Activated T-cell treated with anti-CD3 and anti-CD28 coated beads, Interleukin-2, amount 50 U/mL, for 1 hour (primary cell): ENCODE measurements at places on chromosomes 13 and 19.

DNA sequence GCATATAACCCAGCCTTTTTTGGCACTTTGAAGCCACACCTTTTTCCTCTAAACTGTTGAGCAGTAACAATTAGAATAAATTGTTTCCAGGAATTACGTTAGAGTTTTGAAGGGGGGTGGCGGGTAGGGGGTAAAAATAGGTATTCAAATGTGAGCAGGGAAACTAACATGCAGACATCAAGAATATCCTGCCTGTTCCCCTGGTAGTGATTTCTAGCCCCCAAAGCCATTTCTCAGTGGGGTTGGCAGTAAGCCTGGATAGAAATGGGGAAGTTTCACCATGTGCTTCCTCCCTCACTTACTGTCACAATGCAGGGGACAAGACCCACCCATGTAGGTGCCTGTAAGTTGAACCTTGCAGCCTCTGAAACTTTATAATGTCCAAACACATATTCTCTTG lies 3.8 kb downstream of the DOCK9 start:
- no peak for DNase-seq

DNA sequence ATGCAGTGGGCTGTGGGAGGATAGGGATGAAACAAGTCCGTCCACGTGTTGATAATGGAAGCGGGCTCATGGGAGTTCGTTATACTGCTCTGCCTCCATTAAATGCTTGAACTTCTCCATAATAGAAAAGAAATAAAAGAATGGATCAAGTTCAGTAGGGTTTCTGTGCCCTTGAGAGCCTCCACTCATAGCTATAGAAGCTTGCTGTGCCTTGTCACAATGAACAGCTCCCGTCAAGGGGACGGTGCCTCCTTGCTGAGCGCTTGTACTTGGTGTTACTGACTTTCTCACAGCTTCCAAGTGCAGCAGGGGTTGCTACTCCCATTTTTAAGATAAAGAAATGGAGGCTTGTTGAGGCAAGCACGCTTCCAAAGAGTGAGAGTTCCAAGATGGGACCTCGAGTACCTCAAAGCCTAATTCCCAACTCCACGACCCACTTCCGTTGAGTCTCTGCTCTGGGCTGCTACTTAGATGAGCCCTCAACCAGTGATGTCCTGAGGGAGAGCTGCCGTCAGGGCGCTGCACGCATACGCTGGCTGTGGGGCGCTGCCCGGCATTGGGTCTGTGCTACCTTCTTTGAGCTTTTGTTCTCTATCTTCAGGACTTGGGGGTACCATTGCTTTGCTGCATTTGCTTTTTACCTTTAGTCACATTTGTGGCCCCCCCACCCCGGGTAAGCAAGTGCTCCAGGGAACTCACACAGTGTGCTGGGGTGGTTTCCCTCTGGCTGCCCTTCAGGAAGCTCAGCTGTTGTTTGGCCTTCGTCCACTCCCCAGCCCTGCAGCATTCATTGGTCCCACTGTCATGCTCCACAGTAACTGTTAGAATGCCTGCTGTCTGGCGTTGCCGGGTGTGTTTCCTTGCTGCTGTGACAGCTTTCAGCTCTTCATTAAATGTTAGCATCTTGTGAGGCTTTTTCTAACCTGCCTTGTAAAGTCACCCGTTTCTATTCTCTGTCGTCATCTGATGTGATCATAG lies 9.5 kb downstream of the SNRNP70 start:
- no peak for DNase-seq

DNA sequence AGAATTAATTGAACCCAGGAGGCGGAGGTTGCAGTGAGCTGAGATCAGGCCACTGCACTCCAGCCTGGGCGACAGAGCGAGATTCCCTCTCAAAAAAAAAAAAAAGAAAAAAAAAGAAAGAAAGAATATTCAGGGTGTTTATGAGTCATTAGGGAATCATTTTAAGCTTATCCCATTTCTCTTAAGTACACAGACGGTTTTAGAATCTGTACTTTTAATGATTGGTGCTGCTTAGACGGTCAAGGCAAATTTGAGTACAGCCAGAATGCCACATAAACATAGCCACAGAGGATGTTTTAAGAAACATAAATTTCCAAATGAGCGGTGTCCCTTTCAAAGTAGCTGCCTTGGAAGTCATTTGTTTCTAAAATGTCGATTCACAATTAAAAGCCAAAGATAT lies 2.6 kb downstream of the SPRYD7 start:
- no peak for DNase-seq

- DNase-seq: no peak
Measured at GRCh38 chr13:73287831-73288230, 229.0 kb downstream of the KLF5 start.

GRCh38 chr13:90270226-90270625 lies 1077.3 kb upstream of the MIR17HG start:
- no peak for DNase-seq

- no peak for DNase-seq
Measured at GRCh38 chr13:30570691-30571090, 47.0 kb upstream of the USPL1 start.

GRCh38 chr13:78841358-78841963 lies 182.5 kb upstream of the OBI1 start:
- no peak for DNase-seq

- no peak for DNase-seq
Measured at GRCh38 chr19:13089857-13090507, 12.7 kb downstream of the LYL1 start.

GRCh38 chr19:10189616-10190015 lies 5.1 kb downstream of the DNMT1 start:
- no peak for DNase-seq

- no peak for DNase-seq
Measured at GRCh38 chr19:53942001-53942786, 20.5 kb upstream of the CACNG8 start.

DNA sequence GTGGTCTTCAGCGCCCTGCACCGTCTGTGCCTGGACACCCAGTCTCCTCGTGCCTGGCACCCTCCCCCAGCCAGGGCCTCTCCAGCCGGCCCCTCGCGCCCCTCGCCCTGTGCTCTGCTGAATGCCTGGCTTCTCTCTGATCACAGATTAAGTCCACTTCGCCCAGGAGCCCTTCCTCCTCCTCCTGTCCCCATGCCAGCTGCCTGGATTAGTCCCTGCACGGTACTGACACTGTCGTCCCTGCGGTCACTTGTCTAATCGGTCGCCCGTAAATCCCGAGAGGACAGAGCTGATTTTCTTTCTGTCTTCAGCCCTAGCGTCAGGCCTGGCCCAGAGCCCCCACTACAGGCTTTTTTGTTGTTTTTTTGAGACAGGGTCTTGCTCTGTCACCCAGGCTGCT lies 6.6 kb downstream of the THOP1 start:
- no peak for DNase-seq

- no peak for DNase-seq
Measured at GRCh38 chr13:27027086-27027667, 144.4 kb downstream of the USP12 start.

DNA sequence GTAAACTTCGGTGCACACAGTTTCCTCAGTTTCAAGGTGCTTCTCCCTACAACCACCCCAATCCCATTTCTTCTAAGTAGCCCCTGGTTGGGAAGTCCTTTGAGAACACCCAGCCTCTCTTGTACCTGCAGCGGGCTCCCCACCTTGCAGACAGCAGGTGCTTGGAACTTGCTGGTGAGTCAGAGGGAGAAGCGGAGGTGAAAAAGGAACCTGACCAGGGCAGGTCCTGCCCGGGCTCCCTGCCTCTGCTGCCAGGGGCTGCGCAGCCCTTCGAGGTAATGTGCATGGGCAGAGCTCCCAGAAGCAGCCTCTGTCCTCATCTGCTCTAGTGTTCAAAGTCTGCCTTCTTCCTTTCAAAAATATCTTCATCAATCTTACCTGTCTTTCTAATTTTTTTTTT lies 274.0 kb upstream of the SOX1 start:
- DNase-seq: no peak

GRCh38 chr13:28420704-28421103 lies 74.2 kb downstream of the FLT1 start:
- DNase-seq: no peak

- DNase-seq: no peak
Measured at GRCh38 chr13:98880677-98881076, 97.2 kb downstream of the DOCK9 start.

- no peak for DNase-seq
Measured at GRCh38 chr19:34188408-34188807, 16.1 kb downstream of the LSM14A start.

DNA sequence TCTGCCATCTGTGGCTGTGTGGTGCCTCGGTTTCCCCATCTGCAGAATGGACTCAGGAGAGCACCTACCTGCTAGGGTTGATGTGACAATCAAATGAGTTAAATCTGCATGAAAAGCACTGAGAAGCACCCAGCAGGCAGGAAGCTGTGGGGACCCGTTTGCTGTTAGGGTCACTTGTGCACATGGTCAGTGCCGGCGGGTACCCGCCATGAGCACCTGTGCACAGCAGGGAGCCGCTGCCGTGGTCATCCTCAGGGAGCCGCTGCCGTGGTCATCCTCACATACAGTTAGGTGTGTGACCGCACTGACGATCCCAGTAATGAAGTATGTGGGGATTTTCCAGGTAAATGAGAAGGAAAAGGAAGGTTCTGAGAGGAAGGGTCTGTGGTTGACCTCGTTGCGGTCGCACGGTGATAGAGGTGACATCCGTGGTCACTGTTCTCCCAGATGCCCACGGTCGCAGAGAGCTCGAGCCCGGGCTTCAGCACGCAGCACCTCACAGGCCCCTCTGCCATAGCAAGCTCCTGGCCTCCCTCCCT lies 6.5 kb downstream of the MCF2L start:
- no peak for DNase-seq

DNA sequence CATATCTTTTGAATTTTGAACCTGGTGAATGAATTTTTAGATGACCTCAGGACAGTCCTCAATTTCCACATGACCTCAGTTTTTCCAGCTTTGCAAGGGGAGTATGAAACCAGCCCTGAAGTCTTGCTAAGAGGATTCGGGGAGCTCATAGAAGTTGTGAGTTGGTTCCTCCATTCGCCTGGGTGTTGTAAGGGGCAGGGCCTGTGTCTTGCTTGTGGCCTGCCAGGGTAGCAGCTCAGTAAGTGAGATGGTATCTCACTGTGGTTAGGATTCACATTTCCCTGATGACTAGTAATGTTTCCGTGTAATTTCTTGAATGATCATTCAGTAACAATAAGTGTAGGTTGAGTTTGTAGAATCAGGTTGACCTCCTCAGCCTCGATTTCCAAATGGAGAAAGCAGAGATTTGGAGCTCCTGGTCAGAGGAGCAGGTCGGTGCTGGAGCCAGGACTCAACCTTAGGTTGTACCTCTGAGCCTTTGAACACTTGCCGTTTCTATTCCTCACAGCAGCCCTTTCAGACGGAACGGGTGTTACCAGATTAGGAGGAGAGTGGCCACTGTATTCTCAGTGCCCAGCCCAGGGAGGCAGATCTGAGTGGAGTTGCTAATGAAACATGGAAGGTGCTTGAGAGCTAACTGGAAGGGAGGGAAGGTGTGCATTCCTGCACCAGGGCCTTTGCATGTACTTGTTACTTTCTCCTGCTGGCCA lies 14.6 kb downstream of the NACC1 start:
- DNase-seq: peak; percentile 40

- peak; percentile 49 for DNase-seq
Measured at GRCh38 chr19:16594131-16594586, 21.9 kb upstream of the SLC35E1 start.

GRCh38 chr13:68588623-68589022 lies 1358.5 kb upstream of the PCDH9 start:
- no peak for DNase-seq

DNA sequence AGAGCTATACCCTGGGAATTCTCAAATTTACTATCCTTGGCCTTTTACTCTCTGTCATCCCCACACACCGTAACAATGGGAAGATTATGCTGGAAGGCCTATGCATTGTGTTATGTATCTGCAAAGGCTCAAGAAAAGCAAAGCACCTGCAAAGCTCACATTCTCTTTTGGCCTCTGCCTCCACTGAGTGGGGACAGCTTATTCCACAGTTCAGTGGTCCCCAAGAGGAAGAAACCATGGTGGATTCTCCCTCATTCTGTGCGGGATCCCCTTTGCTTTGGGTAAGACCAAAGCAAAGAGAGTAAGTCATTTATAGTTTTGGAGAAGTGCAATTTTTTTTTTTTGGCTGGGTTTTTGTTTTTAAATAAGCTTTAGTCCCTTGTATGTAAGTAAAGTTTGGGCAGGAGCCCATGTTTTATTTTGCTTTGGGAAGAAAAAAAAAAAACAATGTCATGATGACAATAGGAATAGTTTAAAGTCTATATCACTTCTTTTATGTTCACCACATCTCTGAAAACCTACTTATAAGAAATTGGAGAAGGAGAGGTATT lies 530.6 kb downstream of the FGF9 start:
- no peak for DNase-seq

DNA sequence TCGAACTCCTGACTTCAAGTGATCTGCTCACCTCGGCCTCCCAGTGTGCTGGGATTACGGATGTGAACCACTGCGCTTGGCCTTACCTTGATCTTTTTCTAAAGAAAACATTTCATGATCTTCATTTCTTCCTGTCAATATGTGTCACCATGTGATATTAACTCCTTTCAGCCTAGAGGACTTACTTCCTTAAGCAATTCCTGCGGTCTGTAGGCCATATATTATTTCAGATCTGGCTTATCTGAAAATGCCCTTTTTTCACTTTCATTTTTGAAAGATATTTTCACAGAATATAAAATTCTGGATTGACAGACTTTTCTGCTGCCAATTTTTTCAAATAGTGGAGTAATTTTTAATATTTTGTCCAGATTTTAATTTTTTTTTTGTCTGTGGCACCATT lies 2.0 kb upstream of the GPR32 start:
- DNase-seq: no peak
